ENCODE measurements at places on chromosomes 3 and 15.
A peak's percentile ranks its signal among the peaks of the same experiment; 100 is the strongest.

GRCh38 chr3:63931290-63931689, 19.1 kb upstream of the SCAANT1 start:
- DNase-seq = no peak

DNA sequence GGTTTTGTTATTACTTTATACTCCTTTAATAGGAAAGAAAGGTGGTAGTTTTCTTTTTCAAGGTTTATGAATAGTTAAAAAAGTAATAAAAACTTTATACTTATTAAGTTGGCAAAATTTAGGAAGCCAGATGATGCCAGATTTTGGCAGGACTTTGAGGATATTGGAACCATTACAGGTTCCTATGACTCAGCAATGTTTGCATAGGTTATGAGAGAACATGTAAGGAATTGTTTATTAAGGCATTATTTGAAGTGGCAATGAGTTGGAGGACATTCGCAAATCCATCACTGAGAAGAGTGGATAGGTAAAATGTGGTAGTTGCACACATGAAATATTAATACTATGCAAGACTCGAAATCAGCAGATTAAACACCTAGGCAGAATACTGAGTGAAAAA, 29.9 kb downstream of the CDAN1 start:
- DNase-seq = no peak

GRCh38 chr3:126364130-126364695, 7.0 kb upstream of the KLF15 start:
- no peak for DNase-seq

DNA sequence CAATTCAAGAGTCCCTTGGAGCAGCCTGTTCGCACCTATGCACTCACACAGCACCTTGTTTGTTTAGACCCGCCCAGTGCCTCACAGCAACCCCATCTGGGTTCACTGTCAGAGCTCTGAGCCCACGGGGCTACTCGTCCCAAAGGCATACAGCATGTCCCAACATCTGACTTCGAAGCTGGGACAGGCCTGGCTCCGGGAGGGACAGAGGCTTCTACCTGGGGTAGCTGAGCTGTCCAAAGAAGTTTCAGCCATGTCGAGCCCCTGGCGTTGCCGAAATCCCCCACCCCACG, 28.6 kb upstream of the CYP11A1 start:
- DNase-seq = no peak

DNA sequence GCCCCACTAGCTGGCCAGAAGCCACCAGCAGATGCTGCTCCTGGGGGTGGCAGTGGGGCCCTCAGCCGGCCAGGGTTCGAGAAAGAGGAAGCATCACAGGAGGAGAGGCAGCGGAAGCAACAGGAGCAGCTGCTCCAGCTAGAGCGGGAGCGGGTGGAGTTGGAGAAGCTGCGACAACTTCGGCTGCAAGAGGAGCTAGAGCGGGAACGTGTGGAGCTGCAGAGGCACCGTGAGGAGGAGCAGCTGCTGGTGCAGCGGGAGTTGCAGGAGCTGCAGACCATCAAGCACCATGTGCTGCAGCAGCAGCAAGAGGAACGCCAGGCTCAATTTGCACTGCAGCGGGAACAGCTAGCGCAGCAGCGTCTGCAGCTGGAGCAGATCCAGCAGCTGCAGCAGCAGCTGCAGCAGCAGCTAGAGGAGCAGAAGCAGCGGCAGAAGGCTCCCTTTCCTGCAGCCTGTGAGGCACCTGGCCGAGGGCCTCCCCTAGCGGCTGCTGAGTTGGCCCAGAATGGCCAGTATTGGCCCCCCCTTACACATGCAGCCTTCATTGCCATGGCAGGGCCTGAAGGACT, 17.5 kb upstream of the APEH start:
- DNase-seq = peak; percentile 40

DNA sequence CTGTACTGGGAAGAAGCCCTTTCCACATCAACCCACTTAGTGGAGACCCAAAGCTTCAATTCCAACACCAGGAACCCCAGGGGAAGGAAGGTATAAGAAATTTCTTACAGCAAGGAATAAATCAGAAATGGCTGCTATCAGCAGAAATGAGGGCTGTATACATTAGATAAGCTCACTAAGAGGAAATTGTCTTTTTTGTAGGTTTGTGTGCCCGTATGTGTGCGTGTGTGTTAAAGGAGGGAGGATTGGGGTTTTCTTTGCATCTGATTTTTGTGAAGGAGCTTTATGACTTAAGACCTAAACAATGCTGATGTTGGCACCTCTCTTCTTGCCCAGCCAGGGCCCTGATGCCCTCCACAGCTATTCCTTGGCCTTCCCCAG, 18.6 kb downstream of the ARRDC4 start:
- no peak for DNase-seq

DNA sequence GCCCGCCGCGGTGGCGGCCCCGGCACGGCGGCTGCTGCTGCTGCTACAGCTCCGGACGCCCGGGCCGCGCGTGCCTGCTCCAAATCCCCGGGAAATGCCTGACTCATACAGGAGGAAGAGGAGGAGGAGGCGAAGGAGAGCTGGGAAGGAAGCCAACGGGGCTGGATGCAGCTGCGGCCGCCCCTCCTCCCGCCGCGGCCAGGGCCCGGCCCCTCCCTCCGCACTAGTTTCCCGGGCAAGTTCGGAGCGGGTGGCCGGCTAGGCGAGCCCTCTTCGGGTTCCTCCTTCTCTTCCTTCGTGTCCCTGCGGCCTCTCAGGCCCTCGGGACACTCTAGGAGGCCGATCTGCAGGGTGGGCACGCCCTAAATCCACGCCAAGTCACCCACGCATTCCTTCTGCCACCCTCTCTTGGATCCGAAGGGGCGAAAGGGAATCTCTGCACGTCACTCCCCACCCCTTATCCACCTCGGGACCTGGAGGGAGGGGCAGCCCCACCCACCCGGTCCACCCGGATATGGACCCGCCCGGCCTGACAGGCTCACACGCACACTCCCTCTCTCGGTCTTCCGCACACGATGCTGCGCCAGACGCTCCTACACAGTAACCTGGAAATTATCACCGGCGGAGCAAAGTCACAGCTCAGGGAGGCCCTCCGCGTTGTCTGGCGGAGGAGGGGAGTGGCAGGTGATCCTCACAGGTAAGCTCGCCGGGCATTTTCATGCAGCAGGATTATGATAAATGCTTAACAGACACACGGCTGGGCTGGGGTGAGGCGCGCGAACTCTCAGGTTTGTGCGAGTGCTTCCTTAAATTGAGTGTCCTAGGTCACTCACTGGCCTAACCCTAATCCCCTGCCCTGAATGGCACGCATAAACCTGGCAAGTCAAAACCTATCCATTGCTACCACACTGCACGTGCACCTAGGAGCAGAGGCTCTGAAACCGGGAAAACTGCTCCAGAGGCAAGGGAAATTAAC, at the start of the genes OSBPL10 and ZNF860:
Gene OSBPL10, minus strand, starts transcription at position 57 of the 976 bp plus-strand sequence. CDS start 83 bp downstream, outside the sequence.
Gene ZNF860, plus strand, starts transcription at position 545 of the 976 bp plus-strand sequence. CDS start 7,330 bp downstream, outside the sequence.
- DNase-seq = no peak

DNA sequence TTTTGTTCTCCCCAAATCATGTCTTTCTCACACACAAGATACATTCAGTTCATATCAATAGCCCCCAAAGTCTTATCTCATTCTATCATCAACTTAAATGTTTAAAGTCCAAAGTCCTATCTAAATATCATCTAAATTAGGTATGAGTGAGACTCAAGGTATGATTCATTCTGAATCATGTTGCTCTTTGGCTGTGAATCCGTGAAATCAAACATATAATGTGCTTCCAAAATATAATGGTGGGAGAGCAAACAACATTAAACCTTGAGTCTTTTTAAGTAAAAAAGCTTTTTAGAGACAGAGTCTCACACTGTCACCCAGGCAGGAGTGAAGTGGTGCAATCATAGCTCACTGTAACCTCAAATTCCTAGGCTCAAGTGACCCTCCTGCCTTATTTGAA, 139.1 kb downstream of the SAMMSON start:
- DNase-seq = no peak

- no peak for DNase-seq
These were observed 22.2 kb downstream of the POC1A start for GRCh38 chr3:52132041-52132440.

- DNase-seq = no peak
These were observed 1.3 kb downstream of the HIGD1A start for GRCh38 chr3:42802876-42803413.

DNA sequence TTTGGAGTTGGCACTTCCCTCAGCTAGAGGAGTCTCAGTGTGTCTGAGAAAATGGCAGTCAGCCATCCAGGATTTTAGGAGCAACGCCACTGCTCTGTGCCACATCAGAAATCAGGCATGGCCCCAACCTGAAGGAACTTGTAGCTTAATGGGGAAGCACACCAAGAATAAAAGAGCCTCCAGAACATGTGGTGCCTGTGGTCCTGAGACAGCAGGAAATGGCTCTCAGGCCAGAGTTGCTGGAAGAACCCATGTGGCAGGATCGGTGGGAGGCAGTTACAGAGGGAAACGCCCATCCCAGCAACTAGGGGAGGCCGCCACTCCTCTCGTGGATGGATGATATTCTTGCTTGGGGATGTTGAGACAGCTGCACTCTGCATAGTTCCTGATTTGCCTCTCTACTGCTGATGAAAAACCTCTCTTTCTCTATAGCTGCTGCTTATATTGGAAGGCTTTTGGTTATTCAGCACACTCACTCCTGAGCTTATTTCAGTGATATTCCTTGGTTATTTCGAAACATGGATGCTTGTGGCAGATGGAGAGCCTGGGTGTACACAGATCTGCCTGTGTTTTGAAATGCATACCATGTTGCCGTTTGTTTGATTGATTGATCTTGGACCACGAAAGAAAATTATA, 52.4 kb downstream of the KLHL25 start:
- peak; percentile 92 for DNase-seq

DNA sequence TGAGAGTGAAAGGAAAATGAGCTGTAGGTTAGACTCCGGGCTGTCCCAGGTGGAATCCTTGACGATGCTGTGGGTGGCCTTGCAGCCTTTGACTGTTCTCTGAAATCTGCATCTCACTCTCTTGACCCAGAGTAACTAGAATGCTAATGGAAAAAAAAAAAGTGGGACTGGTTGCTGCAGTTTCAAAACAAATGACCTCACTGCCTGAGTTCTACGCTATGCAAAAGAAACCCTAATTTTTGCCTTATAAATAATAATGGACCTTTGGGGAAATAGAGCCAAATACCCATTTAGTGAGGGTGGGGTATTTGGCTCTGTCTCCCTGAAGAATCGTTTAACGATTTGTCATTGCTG, 309.7 kb upstream of the C2CD4B start:
- DNase-seq = no peak

- DNase-seq = no peak
These were observed 62.6 kb downstream of the OSBPL10 start for GRCh38 chr3:31918179-31919150.

DNA sequence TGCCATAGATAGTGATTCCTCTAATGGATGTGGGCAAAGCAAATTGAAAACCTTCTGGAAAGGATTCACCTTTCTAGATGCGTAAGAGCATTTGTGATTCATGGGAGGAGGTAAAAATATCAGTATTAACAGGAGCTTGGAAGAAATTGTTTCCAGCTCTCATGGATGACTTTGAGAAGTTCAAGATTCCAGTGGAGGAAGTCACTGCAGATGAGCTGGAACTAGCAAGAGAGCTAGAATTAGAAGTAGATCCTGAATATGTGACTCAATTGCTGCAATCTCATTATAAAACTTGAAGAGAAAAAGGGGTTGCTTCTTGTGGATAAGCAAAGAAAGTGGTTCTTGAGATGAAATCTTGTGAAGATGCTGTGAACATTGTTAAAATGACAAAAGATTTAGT, 88.0 kb upstream of the ACKR4 start:
- DNase-seq = no peak

DNA sequence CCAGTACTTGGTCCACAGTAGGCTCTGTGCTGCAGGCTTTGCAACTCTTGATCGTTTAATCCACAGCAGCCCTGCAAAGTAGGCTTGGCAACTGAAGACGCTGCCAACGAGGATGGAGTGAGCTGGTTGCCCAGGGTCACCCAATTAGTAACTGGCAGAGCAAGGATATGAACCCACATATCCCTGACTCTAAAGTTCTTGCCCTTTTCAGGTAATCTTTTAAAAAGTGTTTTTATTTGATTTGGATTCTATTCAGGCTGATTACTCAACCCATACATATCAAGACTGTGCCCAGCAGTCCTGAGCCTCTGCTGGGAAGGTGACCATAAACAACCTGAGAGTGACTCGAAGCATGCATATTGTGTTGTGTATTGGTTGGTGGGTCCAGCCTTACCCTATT, 50.3 kb downstream of the PSMD6 start:
- no peak for DNase-seq

- DNase-seq = no peak
These were observed 42.0 kb upstream of the CFAP161 start for GRCh38 chr15:81091889-81092558.

DNA sequence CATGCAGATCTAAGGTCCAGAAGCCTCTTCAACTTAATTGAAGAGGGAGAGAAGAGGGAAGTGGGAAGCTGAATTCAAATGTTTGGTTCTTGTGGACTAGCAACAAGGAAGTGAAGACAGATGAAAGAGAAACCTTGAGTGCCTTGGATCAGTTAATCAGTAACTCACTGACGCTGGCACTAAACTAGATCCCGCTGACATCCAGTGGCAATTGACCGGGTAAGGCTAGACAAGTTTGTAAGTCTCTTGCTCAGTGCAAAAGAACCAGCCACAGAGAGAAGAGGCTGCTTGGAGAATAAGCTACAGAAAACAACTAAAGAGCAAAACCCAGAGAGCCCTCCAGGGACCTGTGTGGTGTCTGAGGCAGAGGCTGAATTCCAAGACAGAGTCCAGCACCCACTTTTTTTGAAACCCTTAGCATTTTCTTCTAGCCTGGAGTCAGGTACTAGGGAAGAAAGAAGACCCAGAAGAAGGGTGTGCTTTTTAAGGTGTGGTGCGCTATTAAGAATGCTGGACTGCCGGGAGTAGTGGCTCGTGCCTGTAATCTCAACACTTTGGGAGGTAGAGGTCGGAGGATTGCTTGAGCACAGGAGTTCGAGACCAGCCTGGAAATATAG, 6.9 kb downstream of the PLCH1 start:
- DNase-seq = no peak

DNA sequence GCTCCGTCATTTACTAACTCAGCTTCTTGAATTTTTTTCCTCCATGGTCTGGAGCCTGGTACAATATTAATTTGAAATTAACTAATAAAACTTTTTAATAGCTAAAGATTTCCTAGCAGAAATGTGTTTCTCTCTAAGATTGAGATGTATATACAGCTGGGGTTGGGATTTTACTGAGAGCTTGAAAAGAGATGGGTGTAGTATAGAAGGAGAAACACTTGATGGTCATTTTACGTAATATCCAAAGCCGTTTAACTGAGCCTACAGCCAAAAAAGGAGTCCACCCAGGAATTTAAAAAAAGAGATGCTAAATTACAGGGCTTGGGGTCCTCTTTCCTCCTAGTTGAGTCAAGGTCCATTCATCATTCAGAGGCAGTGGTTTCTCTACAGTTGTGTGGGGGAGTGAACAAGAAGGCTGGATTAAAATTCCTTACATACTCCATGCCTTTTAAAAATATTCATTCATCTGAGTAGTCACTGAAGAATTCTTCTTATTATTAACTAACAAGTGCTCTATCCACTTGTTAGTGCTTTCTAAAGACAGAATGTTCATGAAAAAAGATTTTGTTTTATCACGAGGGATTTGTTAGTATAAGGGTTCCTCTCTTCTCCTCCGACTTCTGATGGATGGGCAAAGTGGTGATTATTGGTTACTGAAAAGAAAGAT, 255.3 kb upstream of the IL12A start:
- no peak for DNase-seq

GRCh38 chr3:122572940-122573412, 4.5 kb upstream of the PARP15 start:
- no peak for DNase-seq

GRCh38 chr15:46442184-46442583, 807.4 kb downstream of the SQOR start:
- no peak for DNase-seq

- no peak for DNase-seq
These were observed 48.3 kb upstream of the CTDSPL start for GRCh38 chr3:37813403-37813802.

- DNase-seq = no peak
These were observed 14.4 kb upstream of the ACAN start for GRCh38 chr15:88788816-88789215.

All from NCI-H1694 treated with DMSO at 0.1 percent for 48 hours (cell line).